ENCODE measurements at places on chromosomes 13 and 19.

DNA sequence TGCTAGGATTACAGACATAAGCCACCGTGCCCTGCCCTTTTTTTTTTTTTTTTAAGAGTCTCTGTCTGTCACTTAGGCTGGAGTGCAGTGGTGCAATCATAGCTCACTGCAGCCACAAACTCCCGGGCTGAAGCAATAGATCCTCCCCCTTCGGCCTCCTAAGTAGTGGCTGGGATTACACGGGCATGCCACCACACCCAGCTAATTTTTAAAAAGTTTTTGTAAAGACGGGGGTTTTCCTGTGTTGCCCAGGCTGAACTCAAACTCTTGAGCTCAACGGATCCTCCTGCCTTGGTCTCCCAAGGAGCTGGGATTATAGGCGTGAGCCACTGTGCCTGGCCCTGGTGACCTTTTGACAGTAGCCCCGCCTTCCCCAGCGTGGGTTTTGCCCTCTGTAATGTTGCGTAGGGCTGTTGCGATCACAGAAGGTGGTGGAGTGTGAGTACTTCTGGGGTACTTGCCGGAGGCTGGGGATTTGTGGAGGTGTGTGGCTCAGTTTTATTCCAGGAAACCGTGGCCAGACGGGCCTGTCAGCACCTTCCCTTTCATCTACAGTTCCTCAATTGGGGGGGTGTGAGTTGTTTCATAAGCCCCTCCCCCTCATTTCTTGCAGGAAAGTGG, 11.6 kb upstream of the RETN start:
- DNase-seq, result peak; percentile 31

GRCh38 chr13:98155475-98156109, 12.7 kb downstream of the FARP1 start:
- peak; percentile 61 for DNase-seq

DNA sequence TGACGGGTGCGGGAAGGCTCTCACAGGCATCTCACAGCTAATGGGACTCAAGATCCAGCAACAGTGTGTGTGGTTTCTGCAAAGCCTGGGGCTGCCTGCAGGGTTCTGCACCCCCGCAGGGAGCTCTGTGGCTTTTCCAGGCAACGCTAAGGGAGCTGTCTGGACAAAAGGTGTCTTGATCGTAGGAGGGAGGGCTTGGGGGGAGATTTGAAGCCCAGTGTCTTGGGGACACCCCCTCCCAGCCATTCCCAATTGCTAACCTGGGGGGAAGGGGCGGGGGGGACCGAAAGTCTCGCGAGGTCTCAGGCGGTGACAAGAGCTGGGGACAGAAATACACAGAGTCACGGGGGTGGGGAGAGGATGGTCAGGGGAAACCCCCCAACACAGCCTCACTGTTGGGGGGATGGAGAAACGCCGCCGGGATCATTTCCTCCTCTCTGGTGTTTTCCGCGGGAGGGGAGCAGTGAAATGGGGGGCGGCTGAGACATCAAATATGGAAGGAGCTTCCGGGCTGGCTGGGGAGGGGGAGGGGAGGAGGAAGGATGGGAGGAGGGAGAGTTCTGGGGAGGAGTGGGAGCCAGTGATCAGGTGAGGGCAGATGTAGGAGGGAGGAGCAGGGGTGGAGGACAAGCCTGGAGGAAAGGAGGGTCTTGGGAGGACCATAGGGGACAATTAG, 13.3 kb downstream of the KCNC3 start:
- DNase-seq, result no peak

- no peak for DNase-seq
Measured at GRCh38 chr19:11338569-11339253, 746 bp downstream of the RAB3D start.

- DNase-seq, result no peak
Measured at GRCh38 chr19:46791944-46792343, 3.5 kb upstream of the SLC1A5 start.

- DNase-seq, result peak; percentile 59
Measured at GRCh38 chr13:29537736-29538651, 57.5 kb downstream of the SLC7A1 start.

DNA sequence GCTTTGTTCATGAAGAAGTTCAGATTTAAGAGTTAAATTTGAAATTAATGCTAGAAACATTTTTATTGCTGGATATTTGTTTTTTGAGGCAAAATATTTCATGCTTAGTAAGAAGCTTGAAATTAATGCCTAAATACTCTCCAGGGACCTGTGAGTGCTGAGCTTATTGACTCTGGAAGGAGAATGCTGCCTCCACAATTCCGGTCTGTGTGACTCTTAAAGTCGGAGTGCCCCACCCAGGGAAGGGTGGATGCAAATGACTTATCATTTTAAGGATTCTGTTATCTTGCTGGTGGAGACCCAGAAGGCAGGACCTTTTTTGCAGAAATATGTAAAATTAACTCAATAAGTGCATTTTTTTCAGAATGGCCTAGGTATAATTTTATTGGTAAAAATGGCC, 143.8 kb upstream of the RXFP2 start:
- DNase-seq, result peak; percentile 53

GRCh38 chr13:79404985-79405384, 1.1 kb downstream of the RBM26 start:
- no peak for DNase-seq

GRCh38 chr13:46633416-46633815, 80.4 kb downstream of the LRCH1 start:
- peak; percentile 91 for DNase-seq
